ENCODE measurements at places on chromosomes 5 and 9.

- DNase-seq: no peak
These were observed 2.4 kb upstream of the CATSPER3 start for GRCh38 chr5:134965271-134965825.

- DNase-seq: no peak
These were observed 93.2 kb downstream of the GHR start for GRCh38 chr5:42516282-42517042.

DNA sequence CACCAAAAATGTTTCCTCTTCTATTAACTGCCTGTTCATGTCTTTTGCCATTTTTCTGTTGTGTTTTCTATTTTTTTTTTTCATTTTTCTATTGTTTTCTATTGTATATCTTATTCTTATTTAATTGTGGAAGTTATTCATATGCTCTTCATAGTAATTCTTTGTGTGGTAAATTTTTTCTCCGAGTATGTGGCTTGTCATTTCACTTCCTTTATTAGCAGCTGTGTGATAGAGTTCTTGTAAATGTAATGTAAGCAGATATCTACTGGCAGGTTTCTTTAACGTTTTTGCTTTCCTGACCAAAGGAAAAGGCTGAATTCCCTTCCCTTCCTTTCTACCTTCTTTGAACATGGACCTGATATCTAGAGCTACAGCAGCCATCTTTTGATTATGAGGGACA, 5.8 kb upstream of the PLPP1 start:
- DNase-seq: no peak

GRCh38 chr9:116453785-116454184, 233.3 kb upstream of the TRIM32 start:
- no peak for DNase-seq

- DNase-seq: no peak
These were observed 7.4 kb downstream of the CPLX2 start for GRCh38 chr5:175878544-175879438.
